Progenitor cell of endocrine pancreas (in vitro differentiated cells): ENCODE measurements at places on chromosomes 16 and 17. TPM values are rescaled to one million over a fixed set of nuclear protein-coding genes. Genes with fewer than 3 reads are reported as not detected.

GRCh38 chr16:12315330-12316136, 339.0 kb downstream of the SNX29 start:
- peaks cover 24% of the 10 kb centered on the region for H3K4me1 ChIP-seq
- no peak overlapping the region for H3K4me3 ChIP-seq
- no peaks in the 10 kb centered on the region for H3K27me3 ChIP-seq
- no peak for DNase-seq
- no peaks in the 10 kb centered on the region for H3K36me3 ChIP-seq

DNA sequence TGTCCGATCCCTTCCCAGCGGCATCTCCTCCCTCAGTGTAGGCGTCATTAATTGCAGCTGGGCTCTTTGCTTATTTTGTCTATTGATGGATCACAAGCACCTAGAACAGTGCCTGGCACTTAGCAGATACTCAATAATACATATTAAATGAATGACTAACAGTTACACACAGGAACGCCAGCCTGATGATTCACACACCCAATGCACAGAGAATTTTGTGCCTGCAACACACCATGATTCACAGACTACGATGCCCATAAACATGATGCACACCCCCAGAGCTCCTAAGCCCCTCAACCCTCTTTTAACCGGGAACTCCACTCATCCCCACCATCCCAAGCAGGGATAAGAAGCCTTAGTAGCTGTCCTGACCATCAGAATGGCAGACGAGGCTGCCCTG, 66.6 kb upstream of the TMEM97 start:
- no peak overlapping the region for H3K27ac ChIP-seq
- H3K4me3 ChIP-seq = no peak overlapping the region
- H3K4me1 ChIP-seq = peaks cover 3% of the 10 kb centered on the region

DNA sequence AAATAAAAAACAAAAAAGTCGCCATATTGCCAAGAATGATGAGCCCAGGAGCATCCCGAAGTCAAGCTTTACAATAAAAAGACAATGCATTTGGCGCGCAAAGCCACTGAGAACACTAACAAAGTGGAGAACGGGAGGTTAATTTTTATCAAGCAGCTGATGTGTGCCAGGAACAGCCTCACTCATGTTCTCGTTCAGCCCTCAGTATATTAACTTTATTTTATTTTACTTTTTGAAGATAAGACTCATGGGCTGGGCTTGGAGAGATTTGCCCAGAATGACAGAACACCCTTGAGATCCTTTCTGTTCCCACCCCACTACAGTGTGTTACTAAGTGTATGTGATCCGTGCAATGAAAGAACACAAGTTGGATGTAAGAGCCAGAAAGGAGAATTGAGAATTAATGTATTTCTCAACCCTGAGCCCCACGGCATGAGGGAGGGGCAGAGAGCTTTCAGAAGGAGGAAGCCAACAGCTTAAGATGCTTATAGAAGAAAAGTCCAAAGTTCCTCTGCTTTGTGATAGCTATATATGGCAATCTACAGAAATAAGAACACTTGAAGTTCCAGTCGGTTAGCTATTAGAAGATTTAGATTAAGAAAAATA, 48.4 kb downstream of the COTL1 start:
- DNase-seq = no peak
- no peaks in the 10 kb centered on the region for H3K27me3 ChIP-seq
- peaks cover 9% of the 10 kb centered on the region for H3K36me3 ChIP-seq
- H3K4me3 ChIP-seq = no peak overlapping the region
- peaks cover 5% of the 10 kb centered on the region for H3K4me1 ChIP-seq

DNA sequence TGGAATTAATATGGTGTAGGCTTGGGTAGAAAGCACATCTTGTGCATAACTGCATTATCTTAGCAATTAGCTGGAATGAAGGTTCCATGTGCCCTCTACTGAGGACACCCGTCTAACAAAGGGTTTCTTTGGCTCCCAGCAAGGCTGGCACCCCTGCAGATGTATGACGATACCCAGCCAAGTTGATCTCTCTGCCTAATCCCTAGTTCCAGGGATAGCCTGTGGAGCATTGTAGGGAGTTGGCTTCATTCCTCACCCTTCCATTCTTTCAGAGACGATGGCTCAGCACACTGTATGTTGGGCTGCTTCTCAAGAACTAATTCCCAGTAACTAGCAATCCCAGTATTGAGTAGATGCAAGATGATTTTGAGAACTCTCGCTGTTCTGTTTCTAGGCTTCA, 182.5 kb downstream of the SNX29 start:
- no peaks in the 10 kb centered on the region for H3K27me3 ChIP-seq
- no peak overlapping the region for H3K4me3 ChIP-seq
- H3K36me3 ChIP-seq = no peaks in the 10 kb centered on the region
- no peaks in the 10 kb centered on the region for H3K4me1 ChIP-seq

DNA sequence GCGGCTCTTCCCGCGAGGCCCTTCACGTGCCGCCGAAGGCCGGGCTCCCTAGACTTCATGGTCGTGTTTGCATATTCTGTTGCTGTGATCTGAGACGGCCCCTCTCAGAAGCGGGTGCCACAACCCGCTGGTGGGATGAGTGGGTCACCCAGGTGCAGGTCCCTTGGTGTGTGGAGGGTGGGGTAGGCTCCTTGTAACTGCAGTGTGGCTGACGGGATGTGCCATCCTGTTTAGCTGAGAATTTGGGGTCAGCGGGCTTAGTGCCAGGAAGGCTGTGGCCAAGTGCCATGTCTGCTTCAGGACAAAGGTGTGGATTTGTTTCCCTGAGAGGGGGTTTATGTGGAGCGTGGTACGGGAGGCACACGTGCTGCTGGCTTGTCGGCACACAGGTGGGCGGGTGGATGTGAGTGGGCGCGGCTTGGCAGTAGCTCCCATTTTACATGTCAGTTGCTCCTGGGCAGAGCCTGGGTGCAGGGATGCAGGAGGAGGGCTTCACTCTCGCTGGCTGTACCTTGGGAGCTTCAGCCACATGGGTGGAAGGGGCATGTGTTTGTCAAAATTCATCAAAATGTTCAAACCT, 9.2 kb upstream of the WFIKKN1 start:
- peaks cover 3% of the 10 kb centered on the region for H3K36me3 ChIP-seq
- H3K4me3 ChIP-seq = no peak overlapping the region
- H3K27ac ChIP-seq = no peak overlapping the region
- DNase-seq = no peak
- H3K4me1 ChIP-seq = no peaks in the 10 kb centered on the region
- no peaks in the 10 kb centered on the region for H3K27me3 ChIP-seq

- peak overlapping the region; percentile 76 for H3K27ac ChIP-seq
- H3K36me3 ChIP-seq = peaks cover 3% of the 10 kb centered on the region
- DNase-seq = no peak
- peaks cover 2% of the 10 kb centered on the region for H3K27me3 ChIP-seq
These were observed 257.1 kb downstream of the FTO start for GRCh38 chr16:53960954-53961616.

DNA sequence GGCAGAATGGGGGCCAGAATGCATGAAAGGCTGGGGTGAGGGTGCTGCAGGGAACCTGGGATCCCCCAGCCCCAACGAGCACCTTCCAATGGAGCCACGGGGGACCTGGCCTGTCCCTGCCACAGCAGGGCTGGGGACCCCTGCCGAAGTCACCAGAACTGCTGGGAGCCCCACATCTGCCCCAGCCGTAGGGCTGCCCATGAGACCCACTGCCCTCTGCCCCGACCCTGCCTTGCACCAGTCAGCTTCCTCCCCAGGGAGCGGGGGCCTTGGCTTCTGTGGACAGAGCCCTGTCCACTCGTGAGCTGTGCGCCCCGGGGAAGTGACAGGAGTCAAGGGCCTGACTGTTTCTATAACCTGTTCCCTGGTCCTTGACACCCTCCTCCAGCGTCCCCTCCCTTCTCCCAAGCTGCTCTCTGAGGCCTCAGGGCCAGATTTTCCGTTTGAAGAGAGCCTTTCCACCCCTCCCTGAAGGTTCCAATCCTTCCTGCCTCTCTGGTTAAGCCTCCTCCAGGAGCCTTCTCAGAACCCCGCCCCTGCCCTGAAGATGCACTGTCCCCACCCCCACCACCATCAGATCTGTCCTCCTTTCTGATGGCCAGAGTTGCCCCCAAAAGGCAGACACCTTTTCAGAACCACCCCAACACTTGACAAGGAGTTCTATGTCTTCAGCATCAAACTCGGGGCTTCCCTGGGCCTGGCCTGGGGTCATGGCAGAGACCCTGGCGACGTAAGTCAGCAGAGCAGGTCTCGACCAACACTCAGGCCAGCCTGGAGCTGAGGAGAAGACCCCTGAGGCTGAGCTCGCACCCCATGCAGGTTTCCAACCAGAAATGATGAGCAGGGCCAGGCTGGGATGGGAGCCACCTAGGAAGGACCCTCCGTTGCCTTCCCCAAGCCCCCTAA, 10.7 kb upstream of the PRR29 start:
- peaks cover 45% of the 10 kb centered on the region for H3K27me3 ChIP-seq
- peaks cover 19% of the 10 kb centered on the region for H3K4me1 ChIP-seq
- no peak for DNase-seq

- peaks cover 6% of the 10 kb centered on the region for H3K36me3 ChIP-seq
- no peak for DNase-seq
- no peak overlapping the region for H3K4me3 ChIP-seq
- no peak overlapping the region for H3K27ac ChIP-seq
- no peaks in the 10 kb centered on the region for H3K27me3 ChIP-seq
These were observed 12.0 kb downstream of the CYBC1 start for GRCh38 chr17:82438401-82439193.

GRCh38 chr17:68884888-68885287, 70.3 kb downstream of the ABCA8 start:
- no peak overlapping the region for H3K4me3 ChIP-seq
- no peaks in the 10 kb centered on the region for H3K4me1 ChIP-seq
- no peak overlapping the region for H3K27ac ChIP-seq
- H3K36me3 ChIP-seq = no peaks in the 10 kb centered on the region

DNA sequence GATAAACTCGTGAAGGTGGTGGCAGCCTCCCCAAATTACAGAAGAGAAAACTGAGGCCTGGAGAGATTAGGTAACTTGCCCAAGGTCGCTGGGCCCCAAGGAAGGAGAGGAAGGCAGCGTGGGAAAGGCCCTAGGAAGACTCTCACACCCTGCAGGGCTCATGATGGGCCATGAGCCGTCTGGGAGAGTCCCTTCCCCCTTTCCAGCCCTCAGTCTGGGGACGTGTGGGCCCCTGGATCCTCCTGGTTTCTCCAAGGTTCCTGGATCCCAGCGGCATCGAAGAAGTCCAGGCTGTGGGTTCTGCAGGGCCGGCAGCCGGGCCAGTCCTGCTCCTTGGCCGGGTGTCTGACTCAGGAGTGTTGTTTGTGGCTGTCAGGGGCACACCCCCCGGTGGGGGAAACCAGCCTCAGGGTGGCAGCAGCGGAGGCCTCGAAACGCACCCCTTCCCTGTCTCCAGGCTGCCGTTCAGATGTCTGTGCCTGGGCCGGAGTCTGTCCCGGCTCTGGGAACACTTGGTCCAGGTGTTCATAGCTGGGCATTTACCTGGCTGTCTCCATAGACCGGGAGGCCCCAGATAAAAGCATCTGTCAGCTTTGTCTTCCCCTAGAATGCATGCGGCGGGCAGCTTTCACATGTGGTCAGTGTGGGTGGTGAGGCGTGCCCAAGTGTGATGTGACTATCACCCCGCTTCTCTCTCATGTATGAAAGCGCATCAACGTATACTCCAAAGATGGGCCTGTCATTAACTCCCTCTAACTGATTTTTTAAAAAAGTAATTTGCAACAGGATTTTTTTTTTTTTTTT, 3.7 kb upstream of the RAP1GAP2 start:
- peaks cover 4% of the 10 kb centered on the region for H3K27me3 ChIP-seq
- H3K27ac ChIP-seq = no peak overlapping the region
- no peak for DNase-seq
- H3K36me3 ChIP-seq = no peaks in the 10 kb centered on the region

GRCh38 chr17:12790249-12791106, 1.2 kb downstream of the ARHGAP44 start:
- no peaks in the 10 kb centered on the region for H3K36me3 ChIP-seq
- peaks cover 16% of the 10 kb centered on the region for H3K27me3 ChIP-seq
- peaks cover 17% of the 10 kb centered on the region for H3K4me1 ChIP-seq
- DNase-seq = no peak
- peak overlapping the region; percentile 92 for H3K4me3 ChIP-seq
- peak overlapping the region; percentile 91 for H3K27ac ChIP-seq

DNA sequence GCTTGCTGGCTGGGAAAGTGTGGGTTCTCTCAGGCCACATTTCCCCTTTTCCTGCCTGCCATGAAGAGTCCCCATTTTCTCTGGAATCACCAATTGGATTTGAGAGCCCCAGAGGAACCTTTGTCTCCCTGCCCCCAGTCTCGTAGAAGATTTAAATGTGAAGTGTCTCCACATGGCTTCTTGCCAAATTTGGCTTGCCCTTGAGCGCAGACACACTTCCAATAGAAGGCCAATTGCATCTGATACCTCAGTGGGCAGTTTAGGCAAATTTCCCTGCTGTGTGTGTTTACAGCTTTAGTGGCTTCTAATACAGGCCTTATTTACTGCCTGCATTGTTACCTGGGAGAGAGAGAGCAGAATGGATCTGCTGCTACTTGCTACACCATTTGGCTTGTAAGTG, 29.7 kb downstream of the CDK5R1 start:
- H3K27ac ChIP-seq = no peak overlapping the region
- H3K27me3 ChIP-seq = no peaks in the 10 kb centered on the region
- no peak overlapping the region for H3K4me3 ChIP-seq
- H3K36me3 ChIP-seq = no peaks in the 10 kb centered on the region
- peaks cover 16% of the 10 kb centered on the region for H3K4me1 ChIP-seq
- no peak for DNase-seq

DNA sequence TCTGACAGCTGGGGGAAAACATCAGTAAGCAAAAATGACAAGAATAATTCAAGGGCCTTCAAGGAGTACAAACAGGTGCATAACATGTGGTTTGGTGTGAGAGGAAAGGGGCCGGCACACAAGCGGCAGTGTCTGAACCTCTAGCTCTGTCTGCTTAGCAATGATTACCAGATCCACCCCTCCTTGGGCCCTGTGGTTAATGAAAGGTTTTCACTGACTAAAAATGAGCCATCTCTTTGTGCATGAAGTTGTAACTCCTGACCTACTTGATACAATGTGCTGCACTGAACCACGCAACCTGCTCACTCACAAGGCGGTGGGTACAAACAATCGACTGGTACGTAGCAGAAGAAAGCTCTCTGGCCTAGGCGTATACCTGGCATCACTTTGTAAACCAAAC, 15.1 kb downstream of the FAM117A start:
- H3K4me3 ChIP-seq = no peak overlapping the region
- H3K4me1 ChIP-seq = peaks cover 1% of the 10 kb centered on the region
- H3K27ac ChIP-seq = no peak overlapping the region
- peaks cover 2% of the 10 kb centered on the region for H3K36me3 ChIP-seq

KRT27 gene
- not detected in 2 replicates for total RNA-seq

PLD6 gene
- 1.00 and 1.2 TPM in 2 replicates for total RNA-seq

ORC6 gene
- total RNA-seq = 41.7 and 42.2 TPM in 2 replicates
